ENCODE measurements at places on chromosomes 7 and 10. TPM values are rescaled to one million over a fixed set of nuclear protein-coding genes. Genes with fewer than 3 reads are reported as not detected.

DNA sequence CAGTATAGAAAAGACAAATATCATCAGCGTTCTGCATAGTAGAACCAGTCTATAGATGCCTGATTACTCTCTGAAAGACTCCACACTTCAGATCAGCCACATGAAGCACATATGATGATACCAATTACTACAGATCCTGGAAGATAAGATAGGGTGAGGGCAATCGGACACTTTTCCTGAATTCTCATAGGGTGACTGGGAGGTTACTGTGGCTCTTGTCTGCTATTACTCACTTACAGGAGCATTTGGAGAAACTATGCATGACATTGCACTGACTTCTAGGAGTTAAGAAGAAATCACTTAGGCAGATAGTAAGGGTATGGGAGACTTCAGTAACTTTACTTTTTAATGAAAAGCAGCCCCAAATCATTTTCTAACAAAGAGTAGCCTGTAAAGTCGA, 1140.9 kb downstream of the XPNPEP1 start:
- no peak for DNase-seq

DNA sequence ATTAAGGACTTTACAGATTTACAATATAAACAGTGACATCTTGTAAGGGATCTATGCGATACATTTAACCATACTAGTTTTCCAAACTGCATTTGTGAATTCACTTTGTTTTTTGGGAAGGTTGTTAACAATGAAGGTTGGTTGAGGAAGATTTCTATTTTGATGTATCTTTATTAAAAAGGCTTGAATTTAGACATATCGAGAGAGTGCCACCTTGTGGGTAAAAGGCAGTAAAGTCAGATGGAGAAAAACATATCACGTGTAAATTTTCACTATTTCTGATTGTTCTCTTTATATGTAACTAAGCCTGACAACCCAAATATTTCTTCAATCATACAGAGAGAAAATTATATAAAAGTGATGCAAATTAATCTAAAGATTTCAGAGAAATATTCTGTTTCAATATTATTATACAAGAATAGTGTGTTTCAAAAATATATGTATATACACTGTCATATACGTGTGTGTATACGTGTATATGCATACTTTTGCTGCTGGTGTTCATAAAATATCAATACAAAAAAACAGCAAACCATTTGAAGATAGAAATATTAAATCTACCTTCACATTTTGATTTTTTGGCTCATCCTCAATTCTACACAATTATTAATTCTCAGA, 988.6 kb downstream of the SORCS1 start:
- DNase-seq: no peak

GRCh38 chr10:29790207-29790606, 155.4 kb upstream of the SVIL start:
- no peak for DNase-seq

DNA sequence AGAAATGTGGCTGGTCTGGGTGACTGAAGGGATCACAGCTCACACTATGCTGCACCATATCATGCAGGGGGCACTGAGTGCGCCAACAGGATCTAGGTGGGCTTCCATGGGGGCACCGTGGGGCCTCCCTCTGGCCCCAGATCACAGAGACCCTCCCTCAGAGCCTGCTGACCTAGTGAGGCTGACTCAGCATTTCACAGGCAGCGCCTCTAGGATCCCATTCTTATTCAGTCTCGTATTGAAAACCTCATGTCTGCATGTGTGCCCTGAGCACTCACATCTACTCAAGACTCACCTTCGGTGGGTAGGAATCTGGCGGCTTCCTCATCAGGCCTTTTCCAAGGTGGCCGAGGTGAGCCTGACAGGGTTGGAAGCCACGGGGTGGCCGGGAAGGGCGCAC, 141.6 kb downstream of the FANK1 start:
- no peak for DNase-seq

IGF2BP3 gene
- 58.5 TPM for polyA plus RNA-seq

CADPS2 gene
- 42.1 TPM for polyA plus RNA-seq

PRF1 gene
- 1.1 TPM for polyA plus RNA-seq
